Activated CD4-positive, CD25-positive, alpha-beta regulatory T cell treated with anti-CD3 and anti-CD28 coated beads, Interleukin-2, amount 50 U/mL, for 72 hours (primary cell): ENCODE measurements at places on chromosomes 7 and 10.

- DNase-seq: no peak
These were observed 6.4 kb downstream of the CALD1 start for GRCh38 chr7:134785842-134786241.

DNA sequence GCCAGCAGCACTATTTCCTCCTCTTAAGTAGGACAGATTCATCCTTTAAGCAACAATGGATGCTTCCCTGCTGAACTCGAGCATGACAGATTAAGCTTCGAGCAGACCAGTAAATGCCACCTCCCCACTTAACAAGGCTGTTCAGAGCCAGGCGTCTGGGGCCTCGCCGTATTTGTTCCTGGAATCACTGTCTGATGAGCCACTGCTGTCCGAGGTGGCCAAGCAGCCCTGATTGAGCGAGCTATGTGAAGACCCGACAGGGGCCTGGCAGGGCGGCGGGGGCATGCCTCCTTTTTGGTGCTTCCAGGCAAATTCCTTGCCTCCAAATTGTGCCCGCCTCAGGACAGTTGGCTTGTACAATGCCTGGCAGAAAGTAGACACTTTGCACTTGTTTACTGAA is 862.6 kb downstream of the NRG3 start:
- DNase-seq: no peak

DNA sequence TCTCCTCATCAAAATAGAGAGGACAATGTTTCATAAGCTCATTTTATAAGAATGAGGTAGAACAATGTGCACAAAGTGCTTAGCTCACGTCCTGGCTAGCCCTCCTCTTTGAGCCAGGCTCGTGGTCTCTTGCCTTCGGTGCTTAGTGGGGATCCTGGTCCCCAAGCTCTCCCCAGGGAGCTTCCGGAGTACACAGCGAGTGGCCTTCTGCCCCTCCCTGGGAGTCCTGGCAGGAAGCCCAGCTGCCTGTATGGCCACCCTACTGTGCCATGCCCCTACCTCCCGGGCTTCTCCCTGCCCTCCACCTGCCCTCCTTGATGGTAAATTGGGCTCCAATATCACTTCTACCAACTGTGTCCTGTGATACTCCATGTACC is 868 bp downstream of the MYO1G start:
- peak; percentile 38 for DNase-seq

GRCh38 chr10:45058580-45058979 is 57.9 kb downstream of the ZNF22 start:
- no peak for DNase-seq

GRCh38 chr7:13179011-13179582 is 491.7 kb downstream of the ARL4A start:
- DNase-seq: no peak
